ENCODE measurements at places on chromosomes 13 and 19.

GRCh38 chr19:35228177-35228930, at the start of gene FAM187B:
Gene FAM187B (minus strand): TSS chr19:35228739. CDS start chr19:35228680, 59 bp downstream.
- no peak for DNase-seq

GRCh38 chr13:29489650-29490560, 105.6 kb downstream of the SLC7A1 start:
- no peak for DNase-seq

DNA sequence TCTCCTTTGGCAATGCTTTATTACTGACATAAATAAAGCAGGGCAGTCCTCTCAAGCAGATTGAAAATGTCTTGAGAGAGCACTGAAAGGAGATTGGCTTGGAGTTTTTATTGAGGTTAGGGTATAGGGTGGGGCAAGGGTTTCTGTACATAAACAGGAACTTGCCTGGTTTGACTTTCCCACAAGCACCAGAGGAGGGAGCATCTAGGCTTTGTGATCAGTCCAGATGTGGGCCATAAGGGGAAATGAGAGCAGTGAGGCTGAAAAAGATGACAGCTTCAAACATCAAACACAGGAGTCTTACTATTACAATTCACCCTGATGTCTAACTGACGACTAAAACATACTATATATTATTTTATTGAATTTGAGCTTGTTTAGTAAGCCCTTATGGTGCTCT, 260.9 kb downstream of the MTUS2 start:
- DNase-seq, result no peak

- no peak for DNase-seq
Measured at GRCh38 chr13:39682788-39683187, 27.3 kb downstream of the COG6 start.

DNA sequence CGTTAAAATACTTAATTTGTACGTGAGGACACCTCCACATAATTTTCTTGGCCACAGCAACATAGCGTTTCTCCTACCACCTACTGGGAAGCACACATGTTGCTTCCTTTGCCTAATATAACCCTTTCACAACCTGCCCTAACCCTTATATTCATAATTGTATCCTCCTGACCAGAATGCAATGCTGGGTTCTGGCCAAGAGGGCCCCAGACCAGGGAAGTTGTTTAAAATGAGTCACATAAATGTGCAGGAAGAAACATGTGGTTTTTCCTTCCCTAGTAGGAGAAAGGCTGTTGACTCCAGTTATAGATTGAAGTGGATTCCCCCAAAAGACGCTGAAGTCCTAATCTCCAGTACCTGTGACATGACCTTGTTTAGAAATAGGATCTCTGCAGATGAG, 187.3 kb downstream of the NUFIP1 start:
- peak; percentile 64 for DNase-seq

GRCh38 chr13:42327725-42328124, 55.8 kb downstream of the AKAP11 start:
- no peak for DNase-seq

DNA sequence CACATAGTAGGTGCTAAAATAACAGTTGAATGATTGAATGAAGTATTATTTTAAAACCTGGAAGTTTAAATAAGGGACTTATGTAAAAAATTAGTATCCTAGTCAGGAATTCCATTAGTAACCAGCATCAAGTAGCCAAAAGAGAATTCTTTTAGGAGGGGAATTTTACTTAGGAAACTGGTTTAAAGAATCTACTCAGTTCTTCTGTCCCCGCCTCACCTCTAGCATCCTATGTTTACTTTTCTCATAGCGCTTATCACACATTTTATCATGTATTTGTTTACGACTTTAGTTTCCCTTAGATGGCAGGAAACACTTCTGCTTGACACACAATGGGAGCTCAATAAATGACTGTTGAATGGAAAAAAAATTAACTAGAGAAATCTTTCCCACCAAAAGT, 229.0 kb downstream of the KLF5 start:
- no peak for DNase-seq

DNA sequence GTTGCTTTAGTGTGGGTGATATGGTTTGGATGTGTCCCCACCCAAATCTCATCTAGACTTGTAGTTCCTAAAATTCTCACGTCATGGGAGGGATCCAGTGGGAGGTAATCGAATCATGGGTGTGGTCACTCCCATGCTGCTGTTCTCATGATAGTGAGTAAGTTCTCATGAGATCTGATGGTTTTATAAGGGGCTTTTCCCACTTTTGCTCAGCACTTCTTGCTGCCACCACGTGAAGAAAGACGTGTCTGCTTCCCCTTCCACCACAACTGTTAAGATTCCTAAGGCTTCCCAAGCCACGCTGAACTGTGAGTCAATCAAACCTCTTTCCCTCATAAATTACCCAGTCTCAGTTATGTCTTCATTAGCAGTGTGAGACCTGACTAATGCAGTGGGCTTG, 26.0 kb downstream of the OR10H4 start:
- DNase-seq, result no peak

DNA sequence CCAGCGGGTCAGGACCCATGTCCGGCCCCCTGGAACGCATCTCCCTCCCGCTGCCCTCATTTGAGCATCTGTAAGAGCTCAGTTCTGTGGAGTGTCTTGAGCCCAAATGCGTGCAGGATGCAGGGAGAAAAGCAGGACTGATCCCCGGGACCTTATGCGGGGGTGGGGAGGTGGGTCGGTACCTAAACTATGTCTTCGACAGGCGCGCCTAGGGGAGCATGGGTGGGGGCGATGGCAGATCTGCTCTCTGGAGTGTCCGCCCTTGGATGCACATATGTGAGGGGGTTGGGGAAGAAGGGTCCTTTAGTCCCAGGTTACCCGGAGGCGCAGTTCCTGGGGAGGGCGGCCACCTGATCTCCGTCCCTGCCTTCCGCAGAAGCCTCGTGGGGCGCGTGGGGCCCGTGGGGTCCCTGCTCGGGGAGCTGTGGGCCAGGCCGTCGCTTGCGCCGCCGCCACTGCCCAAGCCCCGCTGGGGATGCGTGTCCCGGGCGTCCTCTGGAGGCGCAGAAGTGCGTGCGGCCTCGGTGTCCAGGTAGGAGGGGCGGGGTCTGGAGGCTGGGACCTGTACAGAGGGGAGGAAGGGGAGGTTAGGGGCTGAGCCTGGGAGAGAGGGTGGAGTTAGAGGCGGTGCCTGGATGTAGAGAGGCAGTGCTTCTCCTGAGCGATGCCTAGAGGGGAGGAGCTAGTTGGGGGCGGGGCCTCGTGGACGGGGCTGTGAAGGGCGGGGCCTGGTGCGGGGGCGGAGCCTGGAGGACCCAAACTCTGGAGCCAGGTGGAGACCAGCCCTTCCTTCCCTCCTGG, 2.9 kb downstream of the CILP2 start:
- peak; percentile 65 for DNase-seq

- peak; percentile 65 for DNase-seq
Measured at GRCh38 chr19:37966662-37967231, 59.7 kb downstream of the SIPA1L3 start.

DNA sequence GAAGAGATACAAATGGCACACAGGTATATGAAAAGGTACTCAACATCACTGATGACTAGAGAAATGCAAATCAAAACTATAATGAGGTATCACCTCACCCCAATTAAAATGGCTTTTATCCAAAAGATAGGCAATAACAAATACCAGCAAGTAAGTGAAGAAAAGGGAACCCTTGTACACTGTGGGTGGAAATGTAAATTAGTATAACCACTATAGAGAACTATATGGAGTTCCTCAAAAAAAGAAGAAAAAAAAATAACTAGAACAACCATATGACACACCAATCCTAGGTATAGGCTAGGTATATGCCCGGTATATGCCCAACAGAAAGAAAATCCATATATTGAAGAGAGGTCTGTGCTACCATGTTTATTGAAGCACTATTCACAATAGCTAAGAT, 150.9 kb downstream of the VWA8 start:
- no peak for DNase-seq

DNA sequence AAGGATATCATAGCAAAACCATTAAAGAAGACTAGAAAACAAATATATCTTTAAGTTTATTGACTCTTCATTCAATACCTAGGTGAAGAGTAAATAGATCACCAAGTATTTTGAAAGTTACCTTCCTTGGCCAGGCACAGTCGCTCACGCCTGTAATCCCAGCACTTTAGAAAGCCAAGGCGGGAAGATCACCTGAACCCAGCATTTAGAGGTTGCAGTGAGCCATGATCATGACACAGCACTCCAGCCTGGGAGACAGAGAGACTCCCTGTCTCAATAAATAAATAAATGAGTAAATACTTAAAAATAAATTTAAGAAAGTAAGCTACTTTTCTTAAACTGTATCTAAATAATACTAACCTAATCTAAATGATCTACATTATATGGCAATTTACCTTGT, 8.9 kb upstream of the WBP4 start:
- no peak for DNase-seq

- no peak for DNase-seq
Measured at GRCh38 chr13:24851546-24851945, 87.6 kb downstream of the RNF17 start.

- no peak for DNase-seq
Measured at GRCh38 chr13:61277088-61277487, 138.6 kb downstream of the PCDH20 start.

DNA sequence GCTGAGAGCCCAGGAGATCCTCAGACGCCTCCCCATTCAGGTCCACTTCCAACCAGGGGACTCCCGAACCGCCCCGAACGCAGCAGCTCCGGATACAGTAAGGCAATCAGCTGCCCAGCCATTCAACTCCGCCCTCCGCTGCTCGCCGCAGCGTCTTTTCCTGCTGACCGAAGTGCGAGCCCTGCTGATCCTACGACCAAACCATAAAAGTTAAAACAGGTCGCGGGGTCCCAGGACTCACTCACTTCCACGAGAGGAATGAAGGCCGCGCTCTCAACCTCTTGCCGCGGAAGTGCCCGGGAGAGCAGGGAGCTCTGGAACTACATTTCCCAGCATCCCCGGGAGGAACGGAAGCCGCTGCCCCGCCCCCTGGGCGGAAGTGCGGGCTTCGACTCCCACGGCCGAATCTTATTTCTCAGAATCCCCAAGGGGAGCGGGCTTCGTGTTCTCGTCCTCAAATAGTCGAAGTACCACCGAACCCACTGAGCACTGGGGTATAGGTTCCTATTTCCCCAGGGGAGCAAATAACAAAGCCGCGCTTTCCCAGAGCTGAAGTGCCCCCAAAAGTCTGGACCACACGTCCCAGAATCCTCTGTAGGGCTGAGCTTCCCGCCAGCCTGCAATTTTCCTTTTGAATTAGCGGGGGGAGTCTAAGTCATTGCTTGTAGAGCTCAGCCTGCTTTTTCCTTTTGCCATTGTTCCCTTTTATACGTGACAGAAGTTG, at the start of gene ZNF45:
ZNF45 (minus strand) TSS at position 298 of the 724 bp plus-strand sequence. CDS start 13,097 bp downstream, outside the sequence.
- peak; percentile 96 for DNase-seq

DNA sequence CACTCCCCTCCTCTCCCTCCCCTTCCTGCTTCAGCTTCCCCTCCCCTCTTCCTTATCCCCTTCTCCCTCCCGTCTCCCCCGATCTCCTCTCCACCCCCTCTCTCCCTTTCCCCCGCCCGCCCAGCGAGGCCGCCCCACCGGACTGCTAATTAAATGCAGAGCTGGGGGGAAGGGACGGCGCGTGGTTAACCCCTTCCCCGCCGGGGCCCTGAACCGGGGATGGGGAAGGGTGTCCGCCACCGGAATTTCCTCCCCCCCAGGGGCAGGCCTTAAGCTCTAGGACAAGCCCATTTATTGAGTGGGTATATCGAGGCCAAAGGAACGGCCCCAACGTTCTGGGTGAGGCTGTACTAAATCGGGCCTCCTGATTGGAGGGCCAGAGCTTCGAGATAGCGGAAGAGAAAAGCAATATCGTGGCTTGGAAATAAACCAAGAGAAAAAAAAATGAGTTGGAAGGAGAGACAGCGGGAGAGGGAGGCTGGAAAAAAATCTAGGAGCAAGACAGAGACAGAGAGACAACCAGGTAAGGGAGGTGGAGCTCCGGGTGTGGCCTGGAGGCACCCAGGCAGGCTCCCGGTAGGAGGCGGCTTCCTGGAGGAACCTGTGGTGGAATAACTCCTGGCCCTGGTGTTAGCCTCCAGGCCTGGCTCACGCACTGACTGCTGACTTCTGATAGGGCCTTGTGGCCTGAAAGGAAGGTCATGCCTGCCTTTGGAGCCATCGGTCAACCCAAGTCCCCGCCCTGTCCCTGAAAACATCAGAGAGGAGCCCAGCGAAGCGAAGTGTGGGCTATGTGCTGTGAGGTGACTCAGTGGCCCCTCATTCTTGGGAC, 11.6 kb upstream of the JUND start:
- DNase-seq, result peak; percentile 82

DNA sequence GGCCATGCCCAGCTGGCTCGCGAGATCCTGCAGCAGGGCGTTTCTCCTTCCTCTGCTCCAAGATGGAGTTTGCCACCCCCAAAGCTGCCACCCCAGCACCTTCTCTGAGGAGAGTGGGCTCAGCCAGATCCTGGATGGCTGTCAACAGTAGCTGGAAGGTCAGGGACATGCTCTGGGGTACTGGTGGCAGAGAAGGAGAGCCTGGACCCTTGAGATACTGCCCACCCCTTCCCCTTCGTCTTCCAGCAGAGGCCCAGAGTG, 11.6 kb downstream of the IRGC start:
- no peak for DNase-seq

All from astrocyte of the hippocampus (primary cell).